DMS 273 treated with DMSO at 0.1 percent for 48 hours (cell line): ENCODE measurements at places on chromosomes 12 and 14.

DNA sequence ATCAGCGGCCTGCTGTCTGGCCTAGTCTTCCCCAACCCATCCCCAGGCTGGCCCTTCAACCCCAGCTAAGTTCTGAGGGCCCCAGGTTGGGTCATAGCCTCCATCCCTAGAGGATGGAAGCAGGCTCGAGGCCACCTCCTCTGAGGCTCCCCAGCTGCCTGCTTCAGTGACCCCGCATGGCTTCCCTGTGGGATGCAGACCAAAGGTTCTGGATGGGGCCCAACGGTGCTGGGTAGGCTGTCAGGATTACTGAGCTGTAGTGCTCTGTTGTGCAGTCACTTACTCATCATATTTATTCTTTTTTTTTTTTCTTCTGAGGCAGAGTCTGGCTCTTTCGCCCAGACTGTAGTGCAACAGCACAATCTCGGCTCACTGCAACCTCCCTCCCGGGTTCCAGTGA, 92.0 kb downstream of the IRF2BPL start:
- no peak for DNase-seq

GRCh38 chr12:131378861-131379665, 331.8 kb upstream of the SFSWAP start:
- DNase-seq, result no peak

GRCh38 chr14:100786576-100787219, 39.2 kb upstream of the MEG3 start:
- no peak for DNase-seq

- no peak for DNase-seq
Measured at GRCh38 chr14:37278636-37279538, 81.2 kb downstream of the MIPOL1 start.

DNA sequence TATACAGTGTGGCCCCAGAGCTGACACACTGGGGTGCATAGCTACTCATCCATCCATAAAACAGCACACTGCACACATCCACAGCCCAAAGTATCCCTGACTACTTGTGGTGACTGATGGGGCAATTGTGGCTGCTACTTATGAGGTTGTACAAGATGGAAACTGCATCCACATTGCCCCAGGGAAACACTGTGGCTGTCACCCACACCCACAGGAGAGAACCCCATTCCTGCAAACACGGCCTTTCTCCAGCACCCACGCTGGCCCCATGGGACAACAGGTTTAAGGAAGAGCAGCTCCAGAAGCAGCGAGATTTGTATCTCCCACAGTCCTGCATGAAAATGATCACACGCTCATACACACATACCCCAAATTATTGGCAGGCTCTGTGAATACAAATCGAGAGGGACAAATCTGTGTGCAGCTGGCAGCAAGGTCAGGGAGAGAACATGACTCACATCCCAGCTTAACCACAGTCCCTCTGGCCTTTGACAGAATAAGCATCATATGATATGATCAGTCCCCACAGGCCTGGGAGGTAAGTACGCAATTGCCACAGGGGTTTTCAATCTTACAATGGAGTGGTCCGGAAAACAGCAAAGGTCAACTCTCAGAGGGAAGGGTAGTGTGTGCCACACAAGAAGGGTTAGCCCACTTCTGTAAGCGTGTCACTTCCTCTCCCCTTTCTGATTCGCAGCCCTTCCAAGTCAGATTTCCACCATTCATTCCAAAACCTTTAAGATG, 61.9 kb downstream of the ESR2 start:
- no peak for DNase-seq

- DNase-seq, result no peak
Measured at GRCh38 chr14:92819011-92819597, 25.0 kb downstream of the GOLGA5 start.
